ENCODE measurements at places on chromosomes 13 and 19.

DNA sequence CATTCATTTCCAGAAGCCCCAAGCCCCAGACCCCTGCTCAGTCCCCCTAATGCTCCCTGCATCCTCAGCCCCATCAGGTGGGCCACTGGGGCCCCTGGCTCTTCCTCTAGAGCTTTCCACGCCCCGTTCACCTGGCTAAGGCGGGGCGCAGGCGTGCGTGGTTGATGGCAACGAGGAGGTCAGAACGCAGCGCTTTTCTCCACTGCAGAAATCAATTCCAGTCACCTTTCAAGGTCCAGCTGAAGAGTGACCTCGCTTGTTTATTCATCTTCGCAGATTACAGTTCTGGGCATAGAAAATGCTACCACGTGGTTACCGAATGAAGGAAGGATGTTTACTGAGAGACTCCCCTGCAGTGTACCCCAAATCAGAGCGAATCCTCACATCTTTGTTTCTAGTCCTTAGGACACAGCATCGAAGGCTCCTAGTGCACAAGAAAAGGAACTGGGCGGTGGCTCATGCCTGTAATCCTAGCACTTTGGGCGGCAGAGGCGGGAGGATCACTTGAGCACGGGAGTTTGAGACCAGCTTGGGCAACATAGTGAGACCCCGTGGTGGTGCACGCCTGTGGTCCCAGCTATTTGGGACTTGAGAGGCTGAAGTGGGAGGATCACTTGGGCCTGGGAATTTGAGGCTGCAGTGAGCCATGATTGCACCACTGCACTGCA is 828 bp upstream of the PBX4 start:
- DNase-seq: no peak

DNA sequence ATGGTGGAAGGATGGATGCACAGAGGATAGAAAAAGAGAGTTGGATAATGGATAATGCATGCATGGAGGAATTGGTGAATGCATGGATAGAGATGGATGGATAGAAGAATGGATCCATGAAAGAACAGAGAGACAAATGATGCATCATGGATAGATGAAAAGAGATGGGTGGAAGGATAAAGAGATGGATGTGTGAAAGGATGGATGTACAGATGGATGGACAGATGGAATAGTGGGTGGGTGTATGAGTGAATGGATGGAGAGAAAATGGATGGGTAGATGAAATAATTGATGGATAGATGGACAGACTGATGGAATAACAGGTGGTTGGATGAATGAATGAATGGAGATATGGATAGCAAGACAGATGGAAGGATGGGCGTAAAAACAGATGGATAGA is 25.7 kb downstream of the OLFM2 start:
- DNase-seq: no peak

- no peak for DNase-seq
These were observed 25.0 kb downstream of the KBTBD6 start for GRCh38 chr13:41107584-41108014.

GRCh38 chr13:101784313-101784712 is 331.8 kb downstream of the ITGBL1 start:
- DNase-seq: no peak

DNA sequence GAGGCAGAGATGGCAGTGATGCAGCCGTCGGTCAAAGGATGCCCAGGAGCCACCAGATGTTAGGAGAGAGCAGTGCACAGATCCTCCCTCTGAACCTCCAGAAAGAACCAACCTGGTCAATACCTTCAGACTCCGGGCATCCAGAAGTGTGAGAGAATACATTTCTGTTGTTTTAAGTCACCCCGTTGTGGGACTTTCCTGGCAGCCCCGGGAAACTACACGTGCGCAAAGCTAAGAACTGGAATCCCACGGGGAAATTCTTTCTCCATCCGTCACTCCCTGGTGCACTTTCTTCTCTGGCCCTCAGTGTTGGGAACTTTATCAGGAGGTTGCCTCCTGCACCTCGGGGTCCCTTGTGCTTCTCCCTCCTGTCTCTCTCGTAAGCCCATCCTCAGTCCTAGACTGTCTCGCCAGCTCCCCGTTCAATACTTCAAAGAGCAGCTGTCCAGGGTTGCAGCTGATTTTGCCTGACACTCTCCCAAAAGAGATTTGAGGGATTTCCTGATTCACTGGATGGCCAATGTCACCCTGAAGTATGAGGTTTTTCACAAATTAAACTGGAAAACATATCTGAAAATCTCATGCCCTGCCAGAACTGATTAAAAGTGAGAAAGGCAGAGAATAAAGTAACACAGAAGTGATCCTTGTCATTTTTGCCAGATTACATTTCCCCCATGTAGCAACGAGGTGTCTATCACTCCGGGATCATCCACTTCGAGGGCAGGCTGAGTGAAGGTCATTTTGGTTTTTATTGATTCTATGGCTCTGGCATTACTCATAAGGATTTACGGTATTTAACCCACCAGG is 136.8 kb downstream of the DCT start:
- DNase-seq: no peak

- no peak for DNase-seq
These were observed 99.0 kb upstream of the TNFSF11 start for GRCh38 chr13:42474954-42475353.

- DNase-seq: no peak
These were observed 2.2 kb upstream of the FCHO1 start for GRCh38 chr19:17748884-17749638.

GRCh38 chr13:93953841-93954240 is 525.6 kb downstream of the DCT start:
- no peak for DNase-seq

DNA sequence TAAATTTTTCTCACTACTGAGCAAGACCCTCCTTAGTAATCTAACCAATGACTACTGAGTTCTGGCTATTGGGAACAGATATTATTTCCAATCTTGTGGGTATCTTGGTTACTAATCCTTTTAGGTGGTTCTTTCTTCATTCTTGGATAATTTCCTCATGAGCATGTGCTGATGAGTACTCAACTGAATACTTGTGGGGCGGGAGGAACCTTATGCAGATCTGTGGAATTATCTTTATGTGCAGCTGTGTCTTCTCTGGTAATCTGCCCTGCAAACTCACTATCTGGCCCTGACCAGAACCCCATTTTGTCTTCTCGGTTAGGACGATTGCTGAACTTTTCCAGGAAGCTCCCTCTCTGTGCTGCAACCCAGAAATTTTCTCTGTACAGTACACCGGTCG is 89.7 kb upstream of the TRPC4 start:
- DNase-seq: no peak

- no peak for DNase-seq
These were observed 22.5 kb downstream of the NKPD1 start for GRCh38 chr19:45138303-45138751.

DNA sequence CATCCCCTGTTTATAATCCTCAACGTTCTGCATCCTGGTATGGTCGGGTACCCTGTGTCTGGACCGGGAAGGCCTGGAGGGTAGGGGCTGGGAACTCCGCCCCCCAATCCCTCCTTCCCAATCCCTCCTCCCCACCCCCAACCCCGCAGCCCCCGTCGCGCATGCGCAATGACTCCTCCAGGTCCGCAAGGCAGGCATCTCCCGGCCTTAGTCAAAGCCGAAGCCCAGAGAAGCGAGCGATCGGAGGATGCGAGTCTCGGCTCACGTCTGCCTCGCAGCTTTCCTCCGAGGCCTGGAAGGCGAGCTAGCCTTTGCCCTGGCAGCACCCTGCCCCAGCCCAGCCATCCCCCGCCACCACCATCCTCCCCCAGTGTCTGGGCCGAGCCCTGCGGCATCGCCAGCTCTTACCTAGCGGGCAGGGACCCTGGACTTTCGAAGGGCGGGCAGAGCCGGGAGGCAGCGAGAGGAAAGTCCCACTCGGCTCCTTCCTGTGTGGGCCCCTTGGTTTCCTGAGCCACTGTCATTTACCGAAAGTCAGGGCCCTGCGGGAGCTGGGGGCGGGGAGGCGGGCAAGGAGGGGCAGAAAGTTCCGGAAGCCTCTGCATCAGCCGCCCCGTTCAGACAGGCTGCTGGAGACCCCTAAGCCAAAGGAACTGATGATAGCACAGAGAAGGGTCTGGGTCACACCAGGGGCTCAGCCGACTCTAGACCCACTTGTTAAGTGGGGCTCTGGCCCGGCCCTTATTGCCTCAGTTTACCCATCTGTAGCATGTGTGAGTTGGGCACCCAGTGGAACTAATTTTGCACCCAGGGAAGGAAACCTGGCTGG is at the start of gene JAK3:
Gene JAK3 (minus strand): TSS at position 445 of the 829 bp plus-strand sequence. CDS start 3,565 bp downstream, outside the sequence.
- peak; percentile 76 for DNase-seq

DNA sequence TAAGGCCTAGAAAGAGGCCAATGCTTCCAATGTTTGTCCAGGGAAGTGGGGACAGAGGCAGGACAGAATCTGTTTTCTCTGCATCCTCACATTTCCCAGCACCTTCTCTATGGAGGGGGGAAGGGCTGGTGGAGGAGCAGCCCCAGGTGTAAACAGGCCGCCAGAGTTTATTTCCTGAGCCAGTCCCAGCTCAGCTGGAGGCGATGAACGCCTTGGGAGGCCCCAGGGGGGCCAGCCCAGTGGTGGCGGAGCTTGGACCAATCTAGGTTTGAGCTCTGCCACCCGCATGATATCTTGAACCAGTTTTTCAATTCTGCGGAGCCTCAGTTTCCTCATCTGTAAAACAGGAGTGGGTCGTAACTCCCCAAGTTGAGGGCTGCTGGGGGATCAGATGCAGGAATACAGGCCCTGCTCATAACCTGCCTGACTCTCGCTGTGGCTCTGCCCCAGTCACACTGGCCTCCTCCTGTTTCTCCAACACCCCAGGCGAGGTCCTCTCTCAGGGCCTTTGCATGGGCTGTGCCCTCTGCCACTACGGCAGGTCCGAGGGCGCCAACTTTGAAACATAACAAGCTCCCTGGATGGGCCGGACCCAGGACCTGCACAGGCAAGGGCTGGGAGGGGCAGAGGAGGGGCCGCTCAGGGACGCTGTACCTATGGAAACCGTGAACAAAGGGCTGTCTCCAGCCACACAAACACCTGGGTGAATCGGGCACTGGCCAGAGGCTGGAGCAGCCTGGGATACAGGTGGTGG is 1.1 kb downstream of the TNFAIP8L1 start:
- no peak for DNase-seq

- DNase-seq: no peak
These were observed 890.1 kb upstream of the PCDH20 start for GRCh38 chr13:62305756-62306155.

GRCh38 chr13:68714292-68714691 is 1393.3 kb upstream of the ATXN8OS start:
- DNase-seq: no peak

DNA sequence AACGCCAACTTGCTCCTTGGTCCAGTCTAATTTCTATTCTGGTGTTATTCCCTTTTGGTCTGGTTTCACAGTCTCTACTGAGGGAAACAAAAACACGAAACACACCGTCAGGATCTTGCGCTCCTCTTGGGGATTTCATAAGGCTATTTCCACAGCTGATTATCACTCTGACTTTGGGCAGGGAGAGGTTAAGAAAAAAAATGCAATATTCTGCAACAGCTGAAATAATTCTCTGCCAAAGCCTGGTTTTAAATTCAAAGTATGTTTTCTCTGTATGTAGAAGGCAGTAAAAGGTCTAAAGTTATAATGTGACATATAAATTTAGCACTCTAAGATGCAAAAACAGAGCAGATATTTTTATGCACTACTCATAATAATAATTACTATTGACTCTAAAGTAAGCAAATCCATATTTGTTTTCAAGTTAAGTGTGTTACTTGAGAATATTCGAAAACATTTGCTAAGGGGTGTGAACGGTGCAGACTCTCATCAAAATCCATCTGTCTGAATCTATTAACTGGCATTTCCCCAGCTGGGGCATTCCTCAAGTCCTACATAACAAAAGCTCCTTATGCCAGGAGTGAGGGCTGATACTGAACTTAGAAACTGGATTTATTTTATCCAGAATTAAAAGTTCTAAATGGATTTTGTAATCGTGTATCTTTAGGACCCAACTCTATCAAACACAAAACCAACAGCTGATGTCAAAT is 38.4 kb upstream of the STARD13 start:
- no peak for DNase-seq

GRCh38 chr13:48126944-48127830 is 32.3 kb upstream of the MED4 start:
- peak; percentile 11 for DNase-seq

GRCh38 chr19:5567360-5567969 is at the start of gene TINCR:
Gene TINCR, minus strand, starts transcription at chr19:5567953.
- DNase-seq: no peak

DNA sequence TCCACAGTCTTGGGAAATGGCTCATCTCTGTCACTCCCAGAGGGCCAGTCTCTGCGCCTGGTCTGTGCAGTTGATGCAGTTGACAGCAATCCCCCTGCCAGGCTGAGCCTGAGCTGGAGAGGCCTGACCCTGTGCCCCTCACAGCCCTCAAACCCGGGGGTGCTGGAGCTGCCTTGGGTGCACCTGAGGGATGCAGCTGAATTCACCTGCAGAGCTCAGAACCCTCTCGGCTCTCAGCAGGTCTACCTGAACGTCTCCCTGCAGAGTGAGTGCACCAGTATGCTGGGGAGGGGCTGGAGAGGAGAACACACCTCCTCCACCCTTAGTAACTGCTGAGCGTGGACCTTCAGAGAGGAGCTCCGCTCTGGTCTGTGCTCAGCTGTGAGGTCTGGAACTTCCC is 2.3 kb downstream of the SIGLEC9 start:
- no peak for DNase-seq

GRCh38 chr19:42291435-42291810 is 10.5 kb upstream of the PRR19 start:
- DNase-seq: no peak

DNA sequence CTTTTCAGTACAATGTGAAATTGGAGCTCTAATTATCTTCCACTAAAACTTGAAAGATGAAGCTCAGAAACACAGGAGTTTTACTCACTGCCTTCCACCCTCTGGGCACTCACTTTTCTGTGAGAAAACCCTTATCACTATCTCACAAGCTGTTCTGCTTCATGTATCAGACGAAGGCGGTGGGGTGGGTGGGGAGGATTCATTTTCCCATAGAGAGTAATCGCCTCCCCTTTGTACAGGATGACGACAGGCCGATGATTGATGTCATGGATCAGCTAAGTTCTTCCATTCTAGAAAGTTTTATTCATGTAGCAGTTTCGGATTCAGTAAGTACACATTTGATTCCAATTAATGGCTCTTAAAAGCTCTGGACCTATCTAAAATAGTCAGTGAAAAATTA is 139.9 kb downstream of the ZAR1L start:
- DNase-seq: no peak

GRCh38 chr13:33280279-33280905 is 5.2 kb downstream of the STARD13 start:
- no peak for DNase-seq

GRCh38 chr19:45074744-45075300 is 1.5 kb downstream of the ZNF296 start:
- DNase-seq: no peak
